ENCODE measurements at places on chromosomes 7 and 10.

- no peak for DNase-seq
Measured at GRCh38 chr7:106074257-106074656, 37.9 kb downstream of the SYPL1 start.

DNA sequence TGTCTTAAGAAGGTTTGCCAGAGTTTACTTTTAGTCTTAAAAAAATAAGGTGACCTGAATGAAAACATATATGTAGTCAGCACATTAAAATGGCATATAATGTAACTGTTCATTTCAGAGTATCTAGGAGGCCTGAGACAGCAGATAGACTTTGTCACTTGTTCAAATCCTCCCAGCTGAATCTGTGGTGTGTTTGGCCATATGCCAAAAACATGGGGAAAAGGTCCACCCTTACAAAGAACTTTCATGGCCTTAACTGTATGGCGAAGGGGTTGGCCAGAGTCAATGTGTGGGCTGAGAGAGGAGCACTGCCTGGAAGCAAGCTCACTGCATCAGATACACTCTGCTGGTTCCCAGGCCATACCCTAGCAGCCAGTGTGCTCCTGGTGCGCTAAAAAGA lies 113.7 kb downstream of the ALOX5 start:
- no peak for DNase-seq

DNA sequence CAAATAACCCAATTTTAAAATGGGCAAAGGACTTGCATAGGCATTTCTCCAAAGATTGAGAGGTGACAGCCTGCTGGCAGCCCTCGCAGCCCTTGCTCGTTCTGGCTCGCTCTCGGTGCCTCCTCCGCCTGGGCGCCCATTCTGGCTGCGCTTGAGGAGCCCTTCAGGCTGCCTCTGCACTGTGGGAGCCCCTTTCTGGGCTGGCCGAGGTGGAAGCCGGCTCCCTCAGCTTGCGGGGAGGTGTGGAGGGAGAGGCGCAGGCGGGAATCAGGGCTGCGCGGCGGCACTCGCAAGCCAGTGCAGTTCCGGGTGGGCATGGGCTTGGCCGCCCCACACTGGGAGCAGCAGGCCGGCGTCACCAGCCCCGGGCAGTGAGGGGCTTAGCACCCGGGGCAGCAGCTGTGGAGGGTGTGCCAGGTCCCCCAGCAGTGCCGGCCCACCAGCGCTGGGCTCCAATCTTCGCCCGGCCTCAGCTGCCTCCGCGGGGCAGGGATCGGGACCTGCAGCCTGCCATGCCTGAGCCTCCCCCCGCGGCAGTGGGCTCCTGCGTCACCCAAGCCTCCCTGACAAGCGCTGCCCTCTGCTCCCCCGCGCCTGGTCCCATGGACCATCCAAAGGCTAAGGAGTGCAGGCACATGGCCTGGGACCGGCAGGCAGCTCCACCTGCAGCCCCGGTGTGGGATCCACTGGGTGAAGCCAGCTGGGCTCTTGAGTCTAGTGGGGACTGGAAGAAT lies 54.0 kb upstream of the GALNT17 start:
- no peak for DNase-seq

DNA sequence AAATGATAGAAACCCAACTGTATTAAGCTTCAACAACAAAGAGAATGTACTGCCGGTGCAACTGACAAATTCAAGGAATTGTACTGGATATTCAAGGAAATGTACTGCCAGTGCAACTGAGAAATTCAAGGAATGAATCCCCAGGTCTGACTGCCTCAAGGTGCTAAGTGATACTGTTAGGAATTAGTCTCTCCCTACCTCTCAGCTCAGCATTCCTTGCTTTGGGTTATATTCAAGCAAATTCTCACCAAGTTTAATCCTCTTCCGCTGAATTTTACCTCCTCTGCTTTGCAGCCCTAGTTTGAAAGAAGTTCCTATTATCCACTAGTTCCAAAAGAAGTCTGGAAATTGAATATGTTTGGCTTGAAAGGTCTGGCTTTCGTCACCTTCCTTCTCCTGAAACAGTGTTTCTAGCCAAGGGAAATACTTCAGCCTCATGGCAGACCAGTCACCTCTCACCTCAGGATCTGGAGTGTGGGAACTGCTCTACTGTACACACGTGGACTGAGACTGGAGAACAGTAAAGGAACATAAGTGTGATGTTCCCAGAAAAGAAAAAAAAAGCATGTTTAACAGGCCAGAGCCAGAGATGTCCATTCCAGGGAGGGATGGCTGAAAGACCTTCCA lies 60.4 kb downstream of the SORCS1 start:
- no peak for DNase-seq

GRCh38 chr7:149245244-149245643 lies 5.8 kb downstream of the ZNF212 start:
- no peak for DNase-seq

DNA sequence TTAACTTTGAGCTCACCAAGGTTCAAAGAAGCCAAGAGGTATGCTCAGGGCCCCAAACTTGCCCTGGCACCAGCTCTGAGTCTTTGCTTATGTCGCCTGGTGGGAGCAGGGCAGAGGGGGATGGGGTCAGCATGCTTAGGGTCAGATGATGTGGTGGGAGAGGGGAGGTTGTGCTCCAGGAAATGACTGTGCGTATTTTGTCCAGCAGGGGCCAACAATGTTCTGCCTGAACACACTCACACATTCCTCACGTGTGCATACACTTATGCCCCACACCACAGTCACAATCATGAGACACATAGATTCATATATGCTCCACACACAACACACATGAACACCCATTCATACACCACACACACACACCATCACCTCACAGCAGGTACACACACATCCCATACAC lies 4.4 kb upstream of the RAMP3 start:
- no peak for DNase-seq

DNA sequence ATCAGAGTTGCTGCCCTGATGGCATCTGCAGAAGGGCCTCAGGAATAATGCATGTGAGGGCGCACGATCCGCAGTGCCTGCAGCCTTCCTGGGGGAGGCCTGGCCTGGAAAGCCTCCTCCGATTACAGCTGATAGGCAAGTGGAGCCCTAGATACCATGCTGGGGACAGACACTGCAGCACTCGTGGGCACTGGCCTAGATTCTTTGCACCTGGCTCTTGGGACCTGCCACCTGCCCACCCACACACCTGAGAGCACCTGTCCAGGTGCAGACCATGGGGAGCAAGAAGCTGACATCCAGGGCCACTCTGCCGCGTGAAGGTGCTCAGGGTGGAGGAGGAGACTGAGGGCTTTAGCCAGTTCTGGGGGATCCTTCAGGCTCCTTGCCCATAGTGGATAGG lies 14.8 kb downstream of the YKT6 start:
- DNase-seq, result no peak

- no peak for DNase-seq
Measured at GRCh38 chr7:113285411-113285810, 167.1 kb upstream of the SMIM30 start.

DNA sequence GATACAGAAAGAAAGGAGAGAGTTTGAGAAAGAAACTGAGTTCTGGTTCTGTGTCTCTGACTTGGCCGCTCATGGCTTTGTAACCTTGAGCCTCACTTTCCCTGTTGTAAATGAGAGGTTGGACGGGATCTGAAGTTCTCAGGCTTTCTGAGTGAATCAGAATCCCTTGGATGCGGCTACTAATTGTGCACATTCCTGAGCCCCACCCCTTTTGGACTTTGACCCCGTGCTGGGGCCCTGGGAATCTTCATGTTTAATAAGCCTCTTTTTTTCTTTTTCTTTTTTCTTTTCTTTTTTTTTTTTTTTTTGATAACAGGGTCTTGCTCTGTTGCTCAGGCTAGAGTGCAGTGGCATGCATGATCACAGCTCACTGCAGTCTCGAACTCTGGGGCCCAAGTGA lies 26.9 kb downstream of the SLC25A28 start:
- no peak for DNase-seq
